CD4-positive, alpha-beta T cell treated with Interleukin-15 for 1 hour (primary cell): ENCODE measurements at places on chromosomes 4 and X.

DNA sequence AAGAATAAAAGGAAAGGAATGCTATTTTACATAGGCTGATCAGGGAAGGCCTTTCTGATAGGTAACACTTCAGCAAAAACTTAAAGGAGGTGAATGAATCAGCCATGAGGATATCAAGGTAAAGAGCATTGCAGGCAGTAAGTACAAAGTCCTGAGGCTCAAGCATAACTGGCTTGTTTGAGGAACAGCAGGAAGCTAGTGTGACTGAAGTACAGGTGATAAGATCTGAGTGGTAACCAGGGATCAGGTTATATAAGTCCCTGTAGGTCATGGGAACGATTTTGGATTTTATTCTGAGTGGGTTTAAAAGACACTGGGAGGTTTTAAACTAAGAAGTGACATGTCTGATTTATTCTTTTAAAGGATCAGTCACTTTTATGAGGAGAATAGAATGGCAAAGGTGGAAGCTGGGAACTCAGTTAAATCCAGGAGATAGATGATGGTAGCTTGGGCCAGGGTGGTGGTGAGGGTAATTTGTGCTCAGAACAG is 47.1 kb upstream of the THOC2 start:
- no peak for DNase-seq

DNA sequence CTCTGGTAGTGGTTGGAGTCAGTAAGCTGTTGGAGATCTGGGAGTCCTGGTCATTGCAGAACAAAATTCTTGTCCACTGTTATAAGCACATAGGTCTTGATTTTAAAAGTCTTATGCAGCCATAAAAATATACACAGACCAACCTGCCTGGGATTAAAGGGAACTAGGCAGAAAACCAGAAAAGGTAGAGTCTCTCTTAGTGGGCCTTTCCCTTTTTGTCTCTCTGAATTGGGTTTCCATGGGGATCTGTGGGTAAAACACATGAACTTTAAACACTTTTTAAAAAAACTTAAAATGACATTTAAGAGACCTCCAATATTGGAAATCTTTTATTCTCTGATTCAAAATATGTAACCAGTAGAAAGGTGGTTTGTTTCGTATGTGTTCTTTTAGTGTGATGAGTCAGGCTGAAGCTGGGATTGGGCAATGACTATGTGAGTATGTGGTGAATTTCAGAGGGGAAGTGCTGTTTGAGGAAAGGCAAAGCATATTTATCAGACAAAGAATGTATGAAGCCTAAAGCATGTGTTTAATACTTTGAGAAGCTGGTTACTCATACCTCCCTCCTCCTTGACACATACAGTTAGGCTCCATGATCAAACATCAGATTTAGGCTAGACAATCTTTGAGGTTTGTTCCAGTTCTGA is 29.6 kb downstream of the SLC16A2 start:
- DNase-seq = no peak

GRCh38 chr4:122873821-122874593 is 47.4 kb downstream of the FGF2 start:
- DNase-seq = no peak

DNA sequence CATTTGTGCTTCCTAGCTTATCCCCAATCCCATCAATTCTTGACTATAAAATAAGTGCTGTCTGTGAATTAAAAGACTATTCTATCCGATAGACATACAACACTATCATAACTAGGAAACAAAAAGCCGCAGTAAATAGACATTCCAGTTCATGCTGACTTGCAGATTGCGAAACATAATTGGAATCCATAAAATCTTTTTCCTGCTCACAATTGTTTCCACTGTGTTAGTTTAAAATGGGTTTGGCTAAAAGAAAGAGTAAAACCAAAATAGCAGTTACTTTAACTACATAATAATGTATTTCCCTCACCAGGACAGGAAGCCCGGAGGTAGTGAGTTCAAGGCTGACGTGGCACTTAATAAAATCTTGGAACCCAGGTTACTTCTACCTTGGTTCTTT is 17.2 kb downstream of the SMIM31 start:
- DNase-seq = no peak

- DNase-seq = no peak
Measured at GRCh38 chrX:43357741-43358140, 298.4 kb upstream of the MAOA start.

DNA sequence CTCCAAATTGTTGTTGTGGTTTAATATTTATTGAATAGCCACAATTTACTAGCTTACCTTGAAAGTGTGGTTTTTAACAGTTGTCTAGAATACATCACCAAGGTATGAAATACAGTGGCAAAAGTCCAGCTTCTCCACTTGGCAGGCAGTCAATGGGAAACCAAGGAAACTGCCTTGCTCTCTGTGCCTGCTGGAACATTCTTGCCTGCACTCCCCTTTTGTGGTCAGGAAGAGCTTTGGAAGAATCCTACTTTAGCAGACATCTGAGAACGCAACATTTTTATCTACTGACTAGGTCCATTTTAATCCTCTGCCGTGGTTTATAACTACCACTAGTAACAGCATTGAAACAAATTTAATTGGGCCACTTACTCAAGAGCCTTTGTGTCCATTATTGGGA is 64.5 kb downstream of the TENM3 start:
- DNase-seq = no peak
